ENCODE measurements at places on chromosomes 5 and 9.

DNA sequence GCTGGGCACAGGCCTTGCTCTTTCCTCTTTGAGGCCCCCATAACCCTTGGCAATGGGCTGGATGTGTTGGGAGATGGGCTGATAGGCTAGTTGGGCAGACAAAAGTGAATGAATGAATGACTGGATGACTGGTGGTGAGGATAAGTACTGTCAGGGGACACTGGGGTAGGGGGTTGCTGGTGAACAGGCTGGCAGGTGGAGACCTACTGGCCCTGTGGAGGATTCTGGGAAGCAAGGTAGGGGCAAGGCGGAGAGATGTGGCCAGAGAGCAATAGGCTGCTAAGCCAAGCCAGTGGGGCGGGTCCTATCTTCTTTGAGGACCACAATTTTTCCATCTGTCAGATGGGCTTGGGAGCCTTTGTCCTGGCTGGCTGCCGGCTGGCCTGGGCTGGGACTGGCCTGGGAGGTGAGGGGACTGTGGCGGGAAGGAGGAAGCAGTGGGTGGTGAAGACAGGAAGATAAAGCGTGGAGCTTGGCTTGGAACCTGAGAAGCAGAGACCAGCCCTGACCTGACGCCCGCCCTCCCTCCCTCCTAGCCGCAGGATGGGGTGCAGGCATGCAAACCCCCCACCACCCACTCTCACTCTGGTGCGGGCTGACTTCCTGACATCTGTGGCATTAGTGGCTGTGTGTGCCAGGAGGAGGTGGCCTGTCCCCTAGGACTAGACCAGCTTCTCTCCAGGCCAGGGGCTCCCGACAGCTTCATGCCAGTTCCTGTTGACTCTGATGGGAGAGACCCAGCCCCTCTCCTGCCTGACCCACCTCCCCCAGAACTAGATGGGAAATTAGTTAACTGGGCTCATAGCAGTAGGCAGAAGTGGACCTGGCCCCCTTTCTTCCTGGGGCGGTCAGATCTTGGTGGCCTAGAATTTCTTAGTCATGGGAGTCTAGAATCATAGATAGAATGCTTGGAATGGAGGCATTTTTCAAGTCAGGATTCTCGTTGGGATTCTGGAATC, 9.5 kb downstream of the CXXC5 start:
- no peak for DNase-seq

- DNase-seq: no peak
Observed at GRCh38 chr5:10257870-10258269, 7.8 kb downstream of the CCT5 start.

GRCh38 chr5:39599721-39600431, 175.1 kb upstream of the DAB2 start:
- no peak for DNase-seq

GRCh38 chr9:653856-654387, 187.6 kb upstream of the DMRT1 start:
- DNase-seq: no peak

DNA sequence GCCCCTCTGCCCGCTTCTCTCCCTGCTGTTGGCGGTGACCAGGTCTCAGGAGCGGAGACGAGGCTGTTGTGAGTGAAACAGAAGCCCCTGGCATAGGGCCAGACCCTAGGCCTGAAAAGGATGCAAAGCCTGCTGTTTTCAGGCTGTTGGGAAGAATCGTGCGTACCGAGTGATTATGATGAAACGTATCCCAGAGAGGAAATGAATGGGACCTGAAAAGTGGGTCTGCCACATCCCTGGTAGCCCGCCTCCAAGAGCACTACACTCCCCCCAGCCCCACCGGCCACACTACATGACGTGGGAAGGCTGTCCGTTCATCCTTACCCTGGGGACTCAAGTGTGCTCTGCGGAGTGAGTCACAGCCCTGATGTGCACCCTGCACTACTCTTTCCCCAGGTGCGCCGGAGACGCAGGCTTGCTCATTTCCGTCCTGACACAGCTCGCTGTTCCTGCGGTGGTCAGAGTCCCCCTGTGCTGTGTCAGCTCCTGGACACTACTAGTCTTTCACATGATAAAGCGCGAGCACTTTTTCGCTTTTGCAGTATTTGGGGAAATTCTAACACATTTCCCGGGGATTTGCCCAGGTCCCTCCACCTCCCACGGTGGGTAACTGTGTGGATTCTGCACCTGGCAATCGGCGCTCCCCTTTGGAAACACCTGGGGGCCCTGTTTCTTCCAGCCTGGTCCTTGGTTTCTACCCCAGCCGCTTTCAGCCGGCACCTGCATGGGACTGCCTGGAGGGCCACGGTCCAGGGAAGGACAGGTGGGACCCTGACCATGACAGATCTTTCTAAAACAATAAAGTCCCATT, 91.5 kb downstream of the ANKRD33B start:
- no peak for DNase-seq

DNA sequence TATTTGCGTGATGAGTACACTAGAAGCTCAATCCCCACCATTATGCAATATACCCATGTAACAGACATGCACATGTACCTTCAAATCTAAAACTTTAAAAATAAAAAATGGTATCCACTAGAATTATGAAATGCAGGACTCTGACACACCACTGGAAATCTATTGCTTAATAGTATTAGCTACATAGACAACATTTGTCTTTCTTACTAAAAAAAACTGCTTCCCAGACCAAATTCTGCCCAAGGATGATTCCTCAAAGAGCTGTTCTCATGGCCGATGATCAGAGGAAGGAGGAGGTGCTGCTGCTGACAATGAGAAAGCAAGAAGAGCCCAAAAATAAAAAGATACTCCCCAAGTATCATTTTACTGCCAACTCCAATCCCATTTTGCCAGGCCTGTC, 67.2 kb downstream of the TTC39B start:
- no peak for DNase-seq

DNA sequence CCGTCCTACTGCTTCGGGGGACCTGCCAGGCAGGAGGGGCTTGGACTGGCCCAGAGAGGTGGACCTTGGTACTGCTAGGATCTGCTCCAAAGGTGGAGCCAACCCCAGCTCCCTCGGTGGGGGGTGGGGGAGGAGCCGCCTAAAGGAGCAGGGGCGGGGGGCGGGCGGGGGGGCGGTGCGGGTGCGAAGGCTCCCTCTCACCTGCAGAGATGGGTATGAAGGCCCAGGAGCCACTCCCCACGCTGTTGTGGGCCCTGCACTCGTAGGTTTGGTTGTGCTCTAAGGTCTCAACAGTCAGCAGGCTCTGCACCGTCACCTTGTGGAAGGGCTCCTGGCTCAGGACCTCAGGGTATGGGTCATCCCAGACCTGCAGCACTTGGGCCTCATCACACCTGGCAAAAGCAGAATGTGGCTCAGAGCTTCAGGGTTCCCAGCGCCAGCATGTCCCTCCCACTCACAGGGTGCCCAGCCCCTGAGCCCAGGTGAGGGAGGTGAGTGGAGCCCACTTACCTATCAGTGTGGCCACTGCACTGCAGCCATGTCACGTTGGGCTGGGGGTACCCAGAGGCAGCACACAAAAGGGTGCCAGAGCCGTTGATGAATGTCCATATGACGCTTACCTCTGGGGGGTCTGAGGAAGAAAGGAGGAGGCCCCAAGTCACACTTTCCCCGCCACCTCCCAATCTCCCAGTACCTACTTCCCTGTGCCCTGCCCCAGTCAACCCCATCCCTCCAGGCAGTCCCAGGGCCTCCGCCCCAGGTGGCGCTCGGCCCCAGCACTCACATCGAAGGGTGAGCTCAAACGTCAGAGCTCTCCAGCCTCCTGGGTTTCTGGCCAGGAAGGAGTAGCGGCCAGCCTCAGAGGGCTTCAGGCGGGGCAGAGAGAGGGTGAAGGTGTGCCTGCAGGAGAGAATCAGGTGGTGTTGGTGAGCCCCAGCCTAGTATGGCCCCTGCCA, 16.4 kb downstream of the CSF1R start:
- DNase-seq: no peak

GRCh38 chr5:158686214-158686613, 413.5 kb downstream of the EBF1 start:
- no peak for DNase-seq

GRCh38 chr9:109158651-109159050, 8.4 kb downstream of the FRRS1L start:
- DNase-seq: no peak

DNA sequence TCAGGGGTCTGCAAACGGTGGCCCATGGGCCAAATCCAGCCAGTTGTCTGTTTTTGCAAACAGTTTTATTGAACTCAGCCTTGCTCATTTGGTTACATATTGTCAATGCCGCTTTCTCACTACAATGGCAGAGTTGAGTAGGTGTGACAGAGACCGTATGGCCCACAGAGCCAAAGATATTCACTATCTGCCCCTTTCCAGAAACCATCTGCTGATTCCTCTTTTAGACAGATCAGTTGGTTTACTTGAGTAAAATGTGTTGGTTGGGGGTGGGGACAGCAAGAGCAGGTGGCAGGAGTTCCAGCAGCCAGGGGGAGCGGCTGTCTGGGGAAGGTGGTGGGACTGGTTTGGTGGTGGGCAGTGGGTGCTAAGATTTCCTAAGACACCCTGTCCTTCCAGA, 54.8 kb downstream of the COL27A1 start:
- DNase-seq: no peak

DNA sequence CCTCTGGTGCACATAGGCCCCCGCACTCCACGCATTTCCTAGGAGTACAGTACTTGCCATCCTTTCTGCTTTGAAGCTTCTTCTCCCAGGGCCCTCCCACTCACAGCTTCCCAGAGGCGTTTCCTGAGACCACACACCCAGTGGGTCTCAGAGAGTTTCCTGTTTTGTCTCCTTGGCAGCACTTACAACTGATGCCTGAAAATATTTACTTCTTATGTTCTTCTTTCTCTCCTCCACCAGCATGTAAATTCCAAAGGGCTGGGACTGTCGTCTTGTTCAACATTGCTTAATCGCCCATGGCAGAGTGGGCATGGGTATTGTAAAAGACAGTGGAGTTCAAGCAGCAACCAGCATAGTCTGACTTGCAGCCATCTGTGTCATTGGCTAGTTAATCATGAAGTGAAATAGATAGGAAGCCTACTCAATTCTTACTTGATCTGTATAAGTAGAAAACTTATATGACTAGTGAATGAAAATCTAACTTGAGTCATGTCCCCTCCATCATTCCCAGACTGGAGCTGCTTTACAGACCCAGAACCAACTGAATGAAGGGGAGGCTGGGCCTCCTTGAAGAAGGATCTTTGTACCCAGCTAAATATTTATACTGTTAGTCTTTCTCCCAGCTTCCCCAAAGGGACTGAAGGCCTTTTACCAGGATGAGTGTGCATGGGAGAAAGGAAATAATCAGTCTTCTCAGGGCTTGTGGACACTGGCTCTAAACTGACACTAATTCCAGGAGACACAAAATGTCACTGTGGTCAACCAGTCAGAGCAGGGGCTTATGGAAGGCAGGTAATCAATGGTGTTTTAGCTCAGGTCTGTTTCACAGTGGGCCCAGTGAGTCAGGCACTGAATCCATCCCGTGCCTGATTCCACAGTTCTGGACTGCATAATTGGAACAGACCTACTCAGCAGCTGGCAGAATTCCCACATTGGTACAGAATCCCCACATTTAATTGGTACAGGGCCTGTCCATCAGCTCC, 116.4 kb downstream of the SV2C start:
- no peak for DNase-seq

DNA sequence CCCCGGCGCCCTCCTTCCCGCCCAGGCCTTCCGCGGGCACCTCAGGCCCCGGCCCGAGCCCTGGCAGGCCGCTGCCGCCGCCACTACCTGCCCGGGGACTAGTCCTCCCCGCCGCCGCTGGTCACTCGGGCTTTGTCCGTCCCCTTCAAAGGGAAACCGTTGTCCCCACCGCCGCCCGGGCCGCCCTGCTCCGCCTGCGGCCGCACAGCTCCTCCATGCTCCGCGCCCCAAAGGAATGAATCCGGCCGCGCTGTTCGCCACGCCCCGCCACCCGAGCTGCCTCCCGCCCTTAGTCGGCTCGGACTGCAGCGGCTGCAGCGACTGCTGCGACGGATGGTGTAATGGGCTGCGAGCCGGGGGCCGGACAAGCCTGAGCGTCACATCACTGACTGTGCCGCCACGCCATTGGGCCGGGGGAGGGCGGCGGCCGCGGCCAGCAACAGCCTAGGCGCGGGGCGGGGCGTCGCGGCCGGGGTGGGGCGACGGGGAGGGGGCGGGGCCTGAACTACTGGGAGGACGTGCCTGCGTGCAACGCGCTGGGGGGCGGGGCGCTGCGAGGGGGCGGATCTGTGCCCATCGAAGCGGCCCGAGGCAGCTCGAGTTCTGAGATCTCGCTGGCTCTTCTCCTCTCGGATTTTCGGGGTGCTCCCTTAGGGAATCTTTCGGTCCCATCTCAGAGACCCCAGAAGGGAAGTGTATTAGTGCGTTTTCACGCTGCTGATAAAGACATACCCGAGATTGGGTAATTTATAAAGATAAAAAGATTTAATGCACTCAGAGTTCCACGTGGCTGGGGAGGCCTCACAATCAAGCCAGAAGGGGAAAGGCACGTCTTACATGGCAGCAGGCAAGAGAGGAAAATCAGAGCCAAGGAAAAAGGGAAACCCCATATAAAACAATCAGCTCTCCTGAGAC, at the start of gene FEM1C:
TSS of gene FEM1C (minus strand) at position 340 of the 915 bp plus-strand sequence. CDS start 1,282 bp downstream, outside the sequence.
- peak; percentile 94 for DNase-seq

DNA sequence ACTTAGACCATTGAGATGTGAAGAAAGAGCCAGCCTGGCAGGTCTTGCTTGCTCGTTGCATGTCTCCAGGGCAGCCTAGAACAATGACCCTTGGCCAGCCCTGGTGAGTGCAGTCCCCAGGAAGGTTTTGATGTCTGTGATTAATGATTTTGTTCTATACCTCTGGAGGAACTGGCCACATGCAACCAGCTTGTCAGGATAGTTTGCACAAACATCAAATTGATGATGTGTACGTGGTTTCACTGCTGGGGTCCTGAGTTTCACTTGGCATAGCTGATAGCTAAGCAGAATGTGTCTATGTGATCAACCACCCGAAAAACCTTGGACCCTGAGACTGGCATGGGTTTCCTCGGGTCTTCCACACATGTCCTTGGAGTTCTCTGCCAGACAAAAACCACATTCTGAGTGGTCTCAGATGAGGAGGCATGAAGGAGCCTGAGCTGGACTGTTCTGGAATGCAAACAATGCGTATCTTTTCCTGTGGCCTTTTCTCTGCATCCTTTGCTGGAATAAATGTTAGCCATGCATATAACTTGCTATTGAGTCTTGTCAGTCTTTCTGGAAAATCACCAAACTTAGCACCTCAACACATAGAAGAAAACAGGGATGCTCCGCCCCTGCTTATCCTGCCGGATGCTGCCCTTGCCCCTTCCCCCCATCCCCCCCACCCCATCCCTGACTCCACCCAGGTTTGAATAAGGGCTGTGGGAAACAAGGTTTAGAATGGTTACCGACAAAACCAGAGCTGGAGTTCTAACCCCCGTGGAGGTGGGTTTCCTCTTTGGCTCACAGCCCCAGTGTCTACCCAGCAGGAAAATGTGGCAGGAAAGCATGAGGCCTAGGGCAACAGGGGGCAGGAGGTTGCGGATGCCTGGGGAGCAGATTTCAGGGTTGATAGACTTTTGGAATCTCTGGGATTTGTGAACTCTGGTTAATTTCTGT, 50.1 kb upstream of the ANKRD33B start:
- no peak for DNase-seq
